ENCODE measurements at places on chromosomes 12 and 14.
A peak's percentile ranks its signal among the peaks of the same experiment; 100 is the strongest.

GRCh38 chr12:8996682-8997405 lies 7.5 kb downstream of the KLRG1 start:
- no peak overlapping the region for H3K4me3 ChIP-seq
- no peak for DNase-seq
- H3K27ac ChIP-seq = peak overlapping the region; percentile 21

DNA sequence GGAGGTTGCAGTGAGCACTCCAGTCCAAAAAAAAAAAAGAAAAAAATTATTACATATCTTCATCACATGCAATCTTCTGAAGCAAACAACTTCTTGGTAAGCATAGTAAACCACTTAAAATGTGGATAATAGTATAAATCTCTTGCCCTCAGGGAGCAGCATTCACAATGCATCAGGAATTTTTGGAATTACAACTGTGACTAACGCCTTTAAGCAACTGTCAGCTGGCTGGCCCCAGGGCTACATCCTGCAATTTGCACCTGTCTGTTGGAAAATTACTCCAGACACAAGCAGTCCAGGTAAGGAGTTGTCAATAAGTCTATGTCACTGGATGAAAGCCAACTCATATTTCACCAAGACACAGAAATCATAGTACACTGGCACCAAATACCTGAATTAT lies 5.5 kb upstream of the SLC7A7 start:
- peaks cover 6% of the 10 kb centered on the region for H3K27me3 ChIP-seq
- H3K27ac ChIP-seq = no peak overlapping the region
- DNase-seq = no peak
- peaks cover 60% of the 10 kb centered on the region for H3K4me1 ChIP-seq

GRCh38 chr14:70000601-70001000 lies 121.4 kb downstream of the SMOC1 start:
- no peak overlapping the region for H3K27ac ChIP-seq
- no peak for DNase-seq
- no peak overlapping the region for H3K4me3 ChIP-seq
- peaks cover 73% of the 10 kb centered on the region for H3K4me1 ChIP-seq
- peaks cover 3% of the 10 kb centered on the region for H3K27me3 ChIP-seq
- H3K36me3 ChIP-seq = peaks cover 66% of the 10 kb centered on the region

GRCh38 chr14:23439107-23439835 lies 3.8 kb upstream of the MYH7 start:
- H3K36me3 ChIP-seq = no peaks in the 10 kb centered on the region
- no peak for DNase-seq
- H3K27ac ChIP-seq = peak overlapping the region; percentile 88
- H3K27me3 ChIP-seq = peaks cover 30% of the 10 kb centered on the region
- H3K4me1 ChIP-seq = peaks cover 56% of the 10 kb centered on the region
- no peak overlapping the region for H3K4me3 ChIP-seq

- no peak overlapping the region for H3K4me3 ChIP-seq
- H3K27ac ChIP-seq = no peak overlapping the region
- H3K4me1 ChIP-seq = peaks cover 13% of the 10 kb centered on the region
- DNase-seq = no peak
- H3K36me3 ChIP-seq = no peaks in the 10 kb centered on the region
- H3K27me3 ChIP-seq = peaks cover 15% of the 10 kb centered on the region
Observed at GRCh38 chr12:106519607-106520021, 63.2 kb upstream of the RFX4 start.

GRCh38 chr12:100141998-100142850 lies 450 bp downstream of the BLTP3B start:
- H3K36me3 ChIP-seq = peaks cover 5% of the 10 kb centered on the region
- H3K4me3 ChIP-seq = peak overlapping the region; percentile 89
- H3K27me3 ChIP-seq = no peaks in the 10 kb centered on the region
- peak; percentile 80 for DNase-seq

DNA sequence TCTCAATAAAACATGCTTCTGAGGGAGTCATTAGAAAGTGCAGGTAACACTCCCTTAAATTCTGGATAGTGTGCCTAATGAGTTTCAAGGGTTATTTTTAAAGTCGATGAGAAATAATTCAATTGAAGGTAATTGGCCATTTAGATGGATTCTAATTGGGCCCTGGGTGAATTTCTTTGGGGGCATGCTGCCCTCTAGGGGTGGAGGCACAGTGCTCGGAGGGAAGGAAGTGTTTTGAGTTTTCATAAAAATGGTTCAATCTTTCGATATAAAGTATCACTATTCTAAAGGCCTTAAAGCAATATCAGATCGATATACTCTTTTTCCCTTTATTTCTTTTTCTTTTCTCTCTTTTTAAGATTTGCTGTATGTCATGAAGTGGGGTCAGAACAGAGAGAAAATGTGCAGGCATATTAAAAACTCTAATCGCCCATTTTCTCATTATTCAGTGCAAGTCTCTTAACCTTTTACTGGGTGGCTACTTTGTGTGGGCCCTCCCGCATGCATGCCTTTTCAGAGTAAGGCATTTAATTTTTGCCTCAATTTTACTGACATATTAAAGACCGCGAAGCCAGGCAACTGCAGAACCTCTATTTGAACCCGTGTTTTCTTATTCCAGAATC lies 25.5 kb downstream of the NKX2-8 start:
- H3K4me1 ChIP-seq = peaks cover 6% of the 10 kb centered on the region
- no peak overlapping the region for H3K27ac ChIP-seq
- DNase-seq = peak; percentile 41
- peaks cover 52% of the 10 kb centered on the region for H3K27me3 ChIP-seq
- H3K4me3 ChIP-seq = no peak overlapping the region

DNA sequence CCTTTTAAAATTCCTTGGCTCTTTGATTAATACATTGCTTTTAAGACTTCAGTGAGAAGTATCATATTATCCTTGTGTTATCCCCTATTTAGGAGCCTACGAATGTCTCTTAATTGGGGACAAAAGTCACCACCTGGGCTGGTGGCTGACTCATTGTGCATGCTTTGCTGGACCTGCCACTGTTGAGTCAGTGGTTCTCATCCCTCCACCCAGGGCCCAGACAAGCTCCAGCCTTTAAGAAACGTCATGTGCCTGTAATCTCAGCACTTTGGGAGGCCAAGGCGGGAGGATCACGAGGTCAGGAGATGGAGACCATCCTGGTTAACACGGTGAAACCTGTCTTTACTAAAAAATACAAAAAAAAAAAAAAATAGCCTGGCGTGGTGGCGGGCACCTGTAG lies 57.9 kb downstream of the OTX2 start:
- H3K4me1 ChIP-seq = peaks cover 5% of the 10 kb centered on the region
- peaks cover 7% of the 10 kb centered on the region for H3K27me3 ChIP-seq
- H3K27ac ChIP-seq = no peak overlapping the region
- no peak for DNase-seq
- no peaks in the 10 kb centered on the region for H3K36me3 ChIP-seq

- no peak overlapping the region for H3K27ac ChIP-seq
- H3K4me3 ChIP-seq = no peak overlapping the region
- H3K36me3 ChIP-seq = no peaks in the 10 kb centered on the region
- H3K27me3 ChIP-seq = peaks cover 10% of the 10 kb centered on the region
- DNase-seq = no peak
Observed at GRCh38 chr12:39071611-39072010, 166.2 kb upstream of the CPNE8 start.

GRCh38 chr12:44881197-44881596 lies 5.1 kb upstream of the NELL2 start:
- peaks cover 6% of the 10 kb centered on the region for H3K27me3 ChIP-seq
- peaks cover 6% of the 10 kb centered on the region for H3K4me1 ChIP-seq
- H3K4me3 ChIP-seq = no peak overlapping the region
- DNase-seq = no peak
- H3K27ac ChIP-seq = no peak overlapping the region

DNA sequence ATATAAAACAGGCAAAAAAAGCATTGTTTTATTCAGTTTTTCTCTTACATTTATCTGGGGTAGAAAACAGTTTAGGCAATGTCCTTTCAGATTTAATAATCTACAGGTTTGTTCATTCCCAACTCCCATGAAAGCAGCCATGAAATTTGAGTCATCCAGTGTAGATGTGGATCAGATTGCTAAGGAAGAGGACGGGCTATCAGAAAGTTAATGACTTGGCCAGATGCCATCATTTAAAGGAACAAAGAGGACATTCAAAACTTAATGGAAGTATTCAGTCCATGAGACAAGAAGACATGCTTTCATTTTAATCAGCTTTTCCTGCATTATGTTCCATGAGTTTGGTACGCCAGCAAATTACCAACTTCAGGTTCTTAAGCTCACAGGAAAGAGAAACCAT lies 31.1 kb upstream of the POC1B start:
- peaks cover 17% of the 10 kb centered on the region for H3K36me3 ChIP-seq
- no peak overlapping the region for H3K27ac ChIP-seq
- DNase-seq = no peak
- H3K27me3 ChIP-seq = no peaks in the 10 kb centered on the region
- no peak overlapping the region for H3K4me3 ChIP-seq

DNA sequence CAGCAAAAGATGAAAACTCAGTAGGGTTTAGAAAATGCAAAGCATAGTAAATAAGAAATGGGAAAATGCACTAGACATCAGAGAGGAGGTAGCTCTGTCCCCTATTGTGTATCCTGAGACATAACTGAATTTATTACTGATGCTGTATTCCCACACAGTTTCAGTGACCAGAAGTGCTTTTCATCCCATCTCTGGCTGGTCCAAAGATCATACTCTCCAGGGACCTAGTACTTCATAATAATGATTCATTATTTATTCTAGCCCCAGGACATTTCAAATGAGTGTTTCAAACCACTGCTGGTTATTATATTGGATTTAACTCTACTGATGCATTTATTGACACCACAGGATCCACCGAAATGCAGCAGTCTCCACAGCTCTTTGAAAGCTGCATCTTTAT lies 163.3 kb downstream of the PAWR start:
- H3K4me1 ChIP-seq = peaks cover 28% of the 10 kb centered on the region
- no peaks in the 10 kb centered on the region for H3K27me3 ChIP-seq
- no peak for DNase-seq
- no peak overlapping the region for H3K4me3 ChIP-seq
- H3K27ac ChIP-seq = no peak overlapping the region
- H3K36me3 ChIP-seq = no peaks in the 10 kb centered on the region

DNA sequence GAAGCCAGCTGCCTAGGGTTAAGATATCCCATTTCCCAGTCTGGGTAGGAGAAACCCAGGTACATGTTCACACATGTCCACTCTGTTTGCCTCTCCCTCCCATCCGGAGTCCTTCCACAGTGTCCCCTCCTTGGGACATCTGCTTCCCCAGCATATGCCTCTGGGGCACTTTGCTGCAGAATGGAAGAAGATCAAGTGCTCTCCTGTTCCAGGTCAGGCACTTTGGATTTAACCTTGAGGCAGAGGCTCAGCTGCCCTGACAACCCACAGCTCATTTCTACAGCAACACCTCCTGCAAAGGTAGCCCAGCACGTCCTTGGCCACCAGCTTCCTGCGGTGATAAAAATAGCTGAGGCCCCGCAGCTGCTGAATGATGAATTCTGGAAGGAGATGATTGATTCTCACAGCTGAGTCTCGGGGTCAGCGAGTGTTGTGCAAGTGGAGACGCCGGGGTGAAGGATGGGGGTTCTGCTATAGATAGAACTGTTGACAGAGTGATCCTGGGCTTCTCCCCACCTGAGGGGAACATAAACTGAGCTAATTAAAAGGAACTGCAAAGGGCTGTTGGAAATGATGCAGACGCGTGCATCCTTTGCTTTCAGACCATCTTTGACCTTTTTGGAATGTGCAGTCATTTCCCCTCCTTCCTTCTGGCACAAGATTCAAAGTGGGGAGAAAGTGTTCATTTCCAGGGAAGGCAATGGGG lies 145.0 kb downstream of the SLC38A6 start:
- H3K4me1 ChIP-seq = peaks cover 59% of the 10 kb centered on the region
- H3K27ac ChIP-seq = peak overlapping the region; percentile 26
- peaks cover 2% of the 10 kb centered on the region for H3K36me3 ChIP-seq
- no peak overlapping the region for H3K4me3 ChIP-seq
- DNase-seq = no peak

DNA sequence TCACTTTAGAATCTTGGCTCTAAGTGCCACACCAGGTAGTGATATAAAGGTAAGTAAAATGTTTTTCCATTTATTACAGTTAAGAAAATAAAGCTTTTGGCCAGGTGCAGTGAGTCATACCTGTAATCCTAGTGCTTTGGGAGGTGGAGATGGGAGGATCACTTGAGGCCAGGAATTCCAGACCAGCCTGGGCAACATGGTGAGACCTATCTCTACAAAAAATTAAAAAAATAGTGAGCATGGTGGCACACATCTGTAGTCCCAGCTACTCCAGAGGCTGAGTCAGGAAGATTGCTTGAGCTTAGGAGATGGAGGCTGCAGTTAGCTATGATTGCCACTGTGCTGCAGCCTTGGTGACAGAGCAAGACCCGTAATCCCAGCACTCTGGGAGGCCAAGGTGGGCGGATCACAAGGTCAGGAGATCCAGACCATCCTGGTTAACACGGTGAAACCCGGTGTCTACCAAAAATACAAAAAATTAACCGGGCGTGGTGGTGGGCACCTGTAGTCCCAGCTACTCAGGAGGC lies 5.0 kb downstream of the FANCM start:
- DNase-seq = no peak
- H3K4me3 ChIP-seq = no peak overlapping the region
- peaks cover 27% of the 10 kb centered on the region for H3K4me1 ChIP-seq
- H3K27ac ChIP-seq = no peak overlapping the region

DNA sequence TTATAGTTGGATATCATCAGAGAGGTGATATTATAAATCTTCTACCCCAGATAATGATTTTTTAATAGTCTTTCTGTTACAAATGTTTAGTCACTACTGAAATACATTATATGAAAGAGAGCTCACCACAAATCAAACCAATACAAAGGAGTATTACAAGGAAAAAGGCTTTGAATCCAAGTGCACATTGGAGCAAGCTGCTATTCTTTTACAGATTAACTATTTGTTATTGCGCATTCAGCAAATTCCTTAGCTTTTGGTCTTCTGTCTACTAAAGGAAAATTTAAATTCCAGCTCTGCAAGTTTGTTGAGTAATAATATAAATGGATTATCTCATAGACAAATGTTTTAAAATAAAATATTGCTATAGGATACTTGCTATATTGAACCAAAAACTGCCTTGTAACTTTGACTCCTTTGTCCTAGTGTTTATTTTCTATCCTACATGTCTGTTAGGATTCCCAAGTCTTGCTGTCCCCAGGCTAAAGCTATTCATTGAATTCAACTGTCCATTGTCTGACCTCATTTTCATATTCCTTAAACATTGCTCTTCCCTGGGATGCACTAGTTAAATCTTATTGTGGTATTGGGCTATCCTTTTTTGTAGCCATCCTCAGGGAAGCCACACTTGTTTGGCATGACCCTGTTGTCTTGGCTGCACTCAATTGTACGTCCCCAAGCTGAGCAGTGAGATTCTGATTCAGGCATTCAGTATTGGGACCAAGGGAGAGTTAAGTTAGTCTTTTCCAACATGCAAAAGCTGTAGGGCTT lies 41.5 kb downstream of the PDE3A start:
- H3K27ac ChIP-seq = no peak overlapping the region
- H3K4me1 ChIP-seq = no peaks in the 10 kb centered on the region
- H3K27me3 ChIP-seq = peaks cover 9% of the 10 kb centered on the region
- no peak overlapping the region for H3K4me3 ChIP-seq
- no peaks in the 10 kb centered on the region for H3K36me3 ChIP-seq
- no peak for DNase-seq

DNA sequence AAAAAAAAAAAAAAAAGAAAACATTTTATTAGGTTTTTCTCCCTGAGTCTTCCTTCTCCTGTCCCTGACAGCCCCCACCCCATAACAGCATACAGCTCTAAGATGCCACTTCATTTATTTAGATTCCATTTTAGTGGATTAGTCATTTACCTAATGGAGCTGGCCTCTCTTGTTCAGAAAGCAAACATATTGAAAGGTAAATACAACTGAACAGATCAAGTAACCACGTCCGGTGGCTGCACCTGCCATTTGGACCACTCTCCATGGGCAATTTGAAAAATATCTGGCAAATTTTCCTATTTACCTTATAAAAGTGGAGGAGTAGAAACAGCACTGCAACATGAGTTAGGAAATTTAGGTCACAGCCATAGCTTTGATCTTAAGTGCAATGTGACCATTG lies 254.6 kb downstream of the C12orf42 start:
- no peaks in the 10 kb centered on the region for H3K36me3 ChIP-seq
- H3K4me3 ChIP-seq = no peak overlapping the region
- H3K4me1 ChIP-seq = no peaks in the 10 kb centered on the region
- no peak for DNase-seq

Data from nephron progenitor cell (in vitro differentiated cells).